ENCODE measurements at places on chromosomes 7 and 10. TPM values are rescaled to one million over a fixed set of nuclear protein-coding genes. Genes with fewer than 3 reads are reported as not detected.
A peak's percentile ranks its signal among the peaks of the same experiment; 100 is the strongest.

DNA sequence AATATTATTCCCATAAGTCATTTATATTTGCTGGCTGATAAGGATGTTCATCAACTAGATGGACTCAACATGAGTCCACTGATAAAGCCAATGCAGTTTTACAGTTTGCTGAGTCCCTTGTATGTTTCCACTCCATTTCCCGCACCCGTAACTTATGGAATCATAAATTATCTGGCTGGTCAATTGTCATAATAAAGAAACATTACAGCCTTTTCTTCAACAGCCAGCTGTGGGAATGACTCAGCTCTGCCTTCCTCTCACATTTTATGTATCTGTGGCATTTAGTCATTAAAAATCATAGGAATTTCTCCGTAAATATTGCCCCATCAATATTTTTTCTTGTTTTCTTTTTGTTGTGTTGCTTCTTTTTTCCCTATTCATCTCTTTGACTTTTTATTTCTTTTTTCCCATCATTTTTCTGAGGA is 22.3 kb upstream of the TMEM26 start:
- DNase-seq, result no peak

DNA sequence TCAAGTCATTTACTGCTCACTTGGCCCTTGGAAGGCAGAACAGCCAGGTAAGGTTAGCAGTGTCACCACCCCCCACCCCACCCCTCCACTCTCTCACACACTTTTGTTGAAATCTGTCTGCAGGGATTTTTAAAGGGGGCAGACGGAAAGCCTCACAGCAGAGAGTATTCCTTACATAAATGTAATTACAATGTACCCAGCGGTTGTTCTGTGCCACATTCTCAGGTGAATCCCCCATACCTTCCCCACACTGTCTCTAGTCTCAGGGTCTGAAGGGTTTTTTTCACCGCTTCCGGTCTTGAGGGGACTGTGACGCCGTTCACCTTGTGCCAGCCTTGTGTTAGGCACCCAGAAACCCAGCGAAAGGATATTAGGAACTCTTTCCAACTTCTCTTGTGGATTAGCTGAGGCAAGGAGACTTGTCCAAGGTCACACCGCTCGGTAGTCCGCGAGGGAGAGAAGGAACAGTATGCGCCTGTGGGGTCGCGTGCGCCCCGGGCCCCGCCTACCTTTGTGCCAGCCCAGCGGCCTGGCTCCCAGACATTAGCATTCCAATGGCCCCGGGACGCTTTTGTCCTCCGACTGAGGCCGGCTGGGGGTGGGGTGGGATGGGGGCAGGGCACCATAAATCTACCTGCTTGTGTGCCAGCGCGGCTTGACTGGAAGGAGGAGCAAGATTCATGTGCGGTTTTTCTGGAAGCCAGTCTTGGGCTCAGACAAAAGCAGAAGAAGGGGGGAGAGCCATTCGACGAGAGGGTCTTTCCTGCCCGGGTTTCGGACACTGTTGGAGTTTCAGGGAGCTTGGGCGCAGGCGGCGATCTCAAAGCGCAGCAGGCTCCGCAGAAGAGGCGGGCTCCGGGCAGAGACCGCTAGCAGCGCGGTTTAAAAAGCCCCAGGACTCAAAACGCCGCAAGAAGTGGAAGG is 4.5 kb downstream of the NEUROG3 start:
- no peak for DNase-seq

- no peak for DNase-seq
These were observed 41.9 kb downstream of the MKI67 start for GRCh38 chr10:128084364-128084763.

- peak; percentile 39 for DNase-seq
These were observed 63.6 kb upstream of the SFMBT2 start for GRCh38 chr10:7474388-7474787.

CAMK2B gene
- 0.16 TPM for total RNA-seq

SAP25 gene
- 52.4 TPM for total RNA-seq

DNA sequence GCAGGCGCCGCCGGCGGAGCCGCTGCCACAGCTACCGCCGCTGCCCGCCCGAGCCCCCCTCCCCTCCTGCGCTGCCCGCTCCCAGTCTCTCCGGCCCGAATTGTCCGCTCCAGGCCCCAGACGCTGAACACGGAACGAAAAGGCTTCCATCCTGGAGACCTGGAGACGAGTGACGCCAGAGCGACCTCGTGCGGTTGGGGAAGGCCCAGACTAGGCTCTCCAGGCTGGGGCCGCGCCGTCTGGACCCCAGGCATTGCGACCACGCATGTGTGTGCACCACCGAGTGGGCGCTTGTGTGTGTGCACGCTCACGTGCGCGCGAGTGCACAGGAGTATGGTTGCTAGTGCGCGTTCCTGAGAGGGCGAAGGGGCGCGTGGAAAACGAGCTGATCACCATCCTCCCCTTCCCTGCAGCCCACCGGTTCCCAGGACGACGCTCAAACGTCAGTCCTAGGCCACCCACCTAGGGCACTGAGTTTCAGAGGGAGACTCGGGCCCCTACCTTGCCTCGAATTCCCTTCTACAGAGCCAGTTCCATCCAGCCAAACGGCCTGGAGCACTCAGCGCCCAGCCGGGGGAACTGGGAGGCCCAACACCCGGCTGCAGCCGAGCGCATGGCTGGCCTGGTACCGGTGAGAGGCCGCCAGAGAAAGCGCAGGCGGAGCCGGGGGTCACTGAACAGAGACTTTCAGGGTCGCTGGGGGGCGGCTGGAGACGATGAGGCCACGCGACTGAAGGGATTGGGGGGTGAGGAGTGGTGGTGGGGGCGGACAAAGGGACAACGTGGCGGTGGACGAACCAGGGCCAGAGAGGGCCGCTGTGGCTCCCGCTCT is 11.6 kb downstream of the LBX1 start:
- DNase-seq, result peak; percentile 36

IL2RA gene
- 1.1 TPM for total RNA-seq

OTUD1 gene
- total RNA-seq, result 12.3 TPM

- peak; percentile 70 for DNase-seq
These were observed 183.6 kb upstream of the NFE2L3 start for GRCh38 chr7:25968205-25968993.

- no peak for DNase-seq
These were observed 37.6 kb downstream of the ARHGAP21 start for GRCh38 chr10:24685958-24686540.

ATP6V0A4 gene
- total RNA-seq, result not detected

DNA sequence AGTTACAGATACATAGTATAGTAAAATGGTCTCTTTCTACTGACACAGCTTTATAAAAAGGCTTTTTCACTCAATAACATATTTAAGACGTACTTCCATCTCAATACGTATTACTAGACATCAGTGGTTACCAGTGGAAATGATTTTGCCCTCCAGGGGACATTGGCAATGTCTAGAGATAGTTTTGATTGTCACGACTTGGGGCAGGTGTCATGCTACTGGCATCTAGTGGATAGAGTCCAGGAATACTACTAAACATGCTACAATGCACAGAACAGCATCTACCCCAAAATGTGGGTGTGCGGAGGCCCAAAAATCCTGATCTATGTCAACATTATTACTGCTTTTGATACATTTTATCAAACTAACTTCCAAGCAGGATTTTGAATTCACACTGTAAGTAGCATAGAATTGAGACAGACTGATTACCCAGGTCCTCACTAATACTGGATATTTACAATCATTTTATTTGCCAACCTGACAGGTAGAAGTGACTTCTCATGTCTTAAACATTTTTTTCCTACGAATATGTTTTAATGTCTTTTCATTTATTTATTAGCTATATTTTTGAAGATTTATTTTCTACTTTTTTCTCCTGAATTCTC is 53.8 kb downstream of the HGF start:
- no peak for DNase-seq

- DNase-seq, result no peak
These were observed 4.6 kb upstream of the INPP5A start for GRCh38 chr10:132532749-132533560.

- no peak for DNase-seq
These were observed 1262.3 kb upstream of the PHF14 start for GRCh38 chr7:9711259-9711918.

- DNase-seq, result no peak
These were observed 76.3 kb downstream of the CACNB2 start for GRCh38 chr10:18216482-18216881.

TMEM213 gene
- not detected for total RNA-seq

DNA sequence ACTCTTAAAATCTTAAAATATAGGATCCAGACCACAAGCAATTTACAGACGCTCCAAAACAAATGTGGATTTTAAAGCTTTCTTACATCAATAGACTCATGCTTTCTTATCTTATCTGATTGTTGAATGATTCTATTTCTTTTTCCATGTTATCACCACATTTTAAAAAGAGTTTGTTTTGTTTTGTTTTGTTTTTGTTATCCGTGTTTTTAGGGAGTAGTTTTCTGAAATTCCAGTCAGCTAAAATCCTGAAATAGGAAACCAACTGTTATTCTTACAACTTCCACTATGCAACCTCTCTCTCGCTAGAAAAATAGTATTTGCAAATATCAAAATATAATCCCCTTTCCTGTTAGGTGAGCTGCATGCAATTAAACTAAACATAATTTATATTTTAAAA is 251.0 kb downstream of the PCDH15 start:
- DNase-seq, result no peak

SPDYE2 gene
- total RNA-seq, result not detected

DNA sequence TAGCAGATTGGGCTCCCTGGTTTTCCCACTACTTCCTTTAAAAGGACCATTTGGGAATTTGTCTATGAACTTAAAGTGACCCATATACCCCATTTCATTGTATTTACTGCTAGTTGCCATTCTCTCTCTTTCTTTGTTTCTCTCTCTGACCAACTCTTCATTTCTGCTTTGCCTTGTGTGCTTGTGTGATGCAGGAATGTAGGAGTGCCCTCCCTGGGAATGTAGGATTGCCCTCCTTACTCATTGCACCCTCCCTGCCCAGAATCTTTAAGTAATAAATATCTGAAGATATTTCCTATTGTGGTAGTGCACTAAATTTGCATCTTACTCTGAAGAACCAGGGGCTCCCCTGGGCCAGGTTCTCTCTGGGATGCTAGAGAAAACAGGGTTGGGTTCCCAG is 47.3 kb upstream of the KLF14 start:
- no peak for DNase-seq

- no peak for DNase-seq
These were observed 59.6 kb downstream of the SH3PXD2A start for GRCh38 chr10:103795634-103796270.

GRCh38 chr10:123150986-123151736 is 3.0 kb upstream of the BUB3 start:
- DNase-seq, result no peak

DNA sequence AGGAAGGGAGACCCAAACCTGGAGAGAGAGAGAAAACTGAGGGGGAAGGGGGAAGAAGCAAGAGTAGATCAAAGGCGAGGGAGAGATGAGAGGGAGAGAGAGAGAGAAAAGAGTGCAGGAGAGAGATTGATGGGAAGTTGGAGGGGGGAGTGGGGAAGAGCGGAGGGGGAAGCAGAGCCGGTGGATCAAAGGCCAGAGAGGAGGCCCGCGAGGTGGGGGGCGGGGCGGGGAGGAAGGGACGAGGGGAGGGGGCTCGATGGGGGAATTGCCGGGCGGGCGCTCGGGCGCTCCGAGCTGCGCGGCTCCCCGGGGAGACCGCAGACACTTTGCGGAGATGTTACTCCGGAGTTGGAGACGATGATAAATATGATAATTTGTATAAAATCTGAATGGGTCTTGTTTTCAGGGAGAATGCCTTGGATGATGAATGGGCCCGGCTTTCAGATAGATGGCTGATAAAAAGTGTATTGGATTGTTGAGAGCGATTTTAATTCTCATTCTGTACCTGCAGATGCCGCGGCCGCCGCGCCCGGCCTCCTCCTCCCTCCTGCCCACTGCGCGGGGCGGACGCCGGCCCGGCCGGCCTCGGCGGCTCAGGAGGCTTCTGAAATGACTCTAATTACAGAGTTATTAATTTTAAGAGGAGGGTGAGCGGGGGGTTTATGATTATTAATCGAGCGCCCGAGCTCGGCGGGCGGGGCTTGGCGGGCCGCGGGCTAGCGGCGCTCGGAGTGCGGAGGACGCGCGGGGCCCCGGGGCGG is 21.4 kb upstream of the PAX2 start:
- DNase-seq, result no peak

DNA sequence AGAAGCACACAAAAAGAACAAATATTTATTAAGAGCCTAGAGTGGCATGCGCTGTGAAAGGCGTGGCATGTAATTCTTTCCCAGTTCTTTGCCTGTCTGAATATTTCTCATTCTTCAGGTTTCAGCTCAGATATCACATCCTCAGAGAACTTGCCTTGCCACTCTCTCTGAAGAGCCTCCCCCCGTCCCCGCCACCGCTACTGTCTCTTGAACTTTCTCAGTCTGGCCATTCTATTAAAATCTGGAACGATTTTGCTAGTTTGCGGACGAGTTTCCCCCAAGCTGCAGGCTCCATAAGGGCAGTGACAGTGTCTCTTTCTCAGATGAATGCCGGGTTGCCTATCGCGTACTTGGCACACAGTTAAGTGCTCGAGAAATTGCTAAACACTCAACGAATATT is 787 bp upstream of the PLEKHA1 start:
- DNase-seq, result peak; percentile 17

TSPAN12 gene
- total RNA-seq, result 37.0 TPM

GRCh38 chr10:124743191-124744101 is 732 bp downstream of the FAM53B start:
- no peak for DNase-seq

EIF5AL1 gene
- total RNA-seq, result 0.27 TPM

HOXA4 gene
- 12.7 TPM for total RNA-seq

TMEM273 gene
- 0.80 TPM for total RNA-seq

DNA sequence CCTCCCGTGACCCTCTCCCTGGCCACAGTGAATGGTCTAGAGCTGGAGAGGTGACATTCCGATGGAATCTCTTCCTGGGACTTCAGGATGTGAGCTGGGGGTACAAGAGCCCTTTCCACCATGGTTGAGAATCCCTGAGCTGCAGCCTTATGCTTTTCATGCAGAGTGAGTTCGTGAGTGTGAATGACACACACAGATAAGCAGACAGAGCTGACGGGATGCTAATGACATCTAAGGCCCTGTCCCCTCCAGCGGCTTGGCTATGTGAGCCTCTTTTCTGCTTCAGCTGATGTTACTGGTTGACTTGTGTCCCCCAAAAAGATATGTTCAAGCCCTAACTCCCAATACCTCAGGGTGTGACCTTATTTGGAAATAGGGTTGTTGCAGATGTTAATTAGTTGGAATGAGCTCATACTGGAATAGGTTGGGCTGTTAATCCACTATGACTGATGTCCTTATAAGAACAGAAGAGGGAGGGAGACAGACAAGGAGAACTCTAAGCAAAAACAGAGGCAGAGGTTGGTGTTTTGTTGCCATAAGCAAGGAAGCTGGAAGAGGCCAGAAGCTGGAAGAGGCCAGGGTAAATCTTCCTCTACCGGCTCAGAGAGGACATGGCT is 111.1 kb upstream of the AFAP1L2 start:
- no peak for DNase-seq

- no peak for DNase-seq
These were observed 26.0 kb upstream of the HIBADH start for GRCh38 chr7:27688646-27689045.

CTAGE4 gene
- 42.6 TPM for total RNA-seq

DNA sequence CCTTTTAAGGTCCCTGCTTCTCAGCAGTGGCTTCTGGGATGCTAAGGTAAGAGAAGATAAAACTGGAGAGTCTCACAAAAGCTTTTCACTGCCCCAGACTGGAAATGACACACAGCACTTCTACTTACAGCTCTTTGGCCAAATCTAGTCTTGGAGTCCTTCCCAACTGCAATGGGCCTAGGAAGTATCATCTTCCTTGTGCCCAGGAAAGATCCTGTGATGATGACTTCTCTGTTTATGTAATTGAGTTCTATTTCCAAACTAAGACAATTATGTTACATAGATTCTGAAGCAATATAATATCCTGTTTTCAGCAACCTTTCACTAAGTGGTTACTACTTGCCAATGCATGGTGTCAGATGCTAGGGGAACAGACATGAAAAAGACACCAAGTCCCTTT is 234.1 kb downstream of the PTEN start:
- DNase-seq, result no peak

- no peak for DNase-seq
These were observed 563.7 kb downstream of the GRM8 start for GRCh38 chr7:126689037-126689436.

CNNM1 gene
- not detected for total RNA-seq
